BJ (cell line): ENCODE measurements at places on chromosomes 11 and 22. TPM values are rescaled to one million over a fixed set of nuclear protein-coding genes. Genes with fewer than 3 reads are reported as not detected.

GRCh38 chr11:32881286-32881685, 11.3 kb upstream of the QSER1 start:
- DNase-seq, result no peak

GRCh38 chr11:16909359-16910035, 104.7 kb downstream of the PLEKHA7 start:
- no peak for DNase-seq

BTG4 gene
- polyA plus RNA-seq, result 0.11 TPM in 1 of 2 replicates, not detected in the other

- DNase-seq, result no peak
Observed at GRCh38 chr11:109424901-109425300, 2.9 kb downstream of the C11orf87 start.

- DNase-seq, result no peak
Observed at GRCh38 chr11:64100360-64100759, 64.6 kb downstream of the FLRT1 start.

DDIAS gene
- 2.7 and 4.4 TPM in 2 replicates for polyA plus RNA-seq

TSPAN18 gene
- 0.20 and 0.55 TPM in 2 replicates for polyA plus RNA-seq
